ENCODE measurements at places on chromosomes 2 and 18.

DNA sequence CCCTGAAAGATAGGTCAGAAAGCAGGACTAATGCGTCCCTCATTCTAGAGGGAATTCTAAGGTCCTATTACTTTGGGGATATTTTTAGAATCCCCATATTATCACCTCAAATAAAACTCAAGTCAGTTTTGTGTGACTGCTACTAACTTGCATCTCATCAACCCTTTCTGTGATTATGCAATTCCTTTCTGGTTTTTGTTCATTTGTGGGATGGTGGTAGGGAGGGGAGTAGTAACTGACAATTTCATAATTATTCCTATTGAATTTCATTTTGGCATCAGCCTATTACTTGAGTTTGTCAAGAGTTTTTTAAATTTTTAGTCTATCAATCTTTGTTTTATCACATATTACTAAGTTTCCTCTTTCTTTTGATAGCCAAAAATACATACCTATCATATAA lies 28.4 kb upstream of the TANK start:
- no peaks in the 10 kb centered on the region for H3K27me3 ChIP-seq
- DNase-seq, result no peak
- H3K4me3 ChIP-seq, result no peak overlapping the region
- H3K27ac ChIP-seq, result no peak overlapping the region

- no peak for DNase-seq
- H3K36me3 ChIP-seq, result no peaks in the 10 kb centered on the region
- H3K27me3 ChIP-seq, result no peaks in the 10 kb centered on the region
- H3K4me1 ChIP-seq, result no peaks in the 10 kb centered on the region
- no peak overlapping the region for H3K4me3 ChIP-seq
Observed at GRCh38 chr18:75143851-75144250, 65.1 kb downstream of the PTGR3 start.

DNA sequence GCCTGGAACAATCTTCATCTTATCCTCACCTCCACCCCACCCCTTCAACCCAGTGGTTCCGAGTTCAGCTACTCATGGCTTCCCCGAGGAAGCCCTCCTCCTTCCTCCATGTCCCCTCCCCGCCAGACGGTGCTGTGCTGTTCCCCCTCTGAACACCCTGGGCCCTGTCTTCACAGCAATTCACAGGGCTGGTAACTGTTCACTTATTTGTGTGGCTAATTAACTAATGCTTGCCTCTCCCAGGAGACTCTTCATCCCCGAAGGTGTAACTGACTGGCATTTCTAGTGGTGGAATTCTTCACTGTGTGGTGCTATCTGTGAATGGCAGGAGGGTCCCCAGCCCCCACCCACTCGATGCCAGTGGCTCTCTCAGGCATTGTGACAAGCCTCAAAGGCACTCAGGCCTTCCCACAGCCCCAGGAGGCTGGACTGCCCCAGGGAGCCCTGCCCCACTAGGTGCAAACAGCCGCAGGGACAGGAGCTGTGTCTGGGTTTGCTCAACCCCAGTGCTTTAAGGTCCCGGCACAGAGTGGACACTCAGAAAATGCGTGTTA lies 133.7 kb upstream of the ID2 start:
- no peak overlapping the region for H3K27ac ChIP-seq
- no peaks in the 10 kb centered on the region for H3K36me3 ChIP-seq
- H3K4me3 ChIP-seq, result no peak overlapping the region

DNA sequence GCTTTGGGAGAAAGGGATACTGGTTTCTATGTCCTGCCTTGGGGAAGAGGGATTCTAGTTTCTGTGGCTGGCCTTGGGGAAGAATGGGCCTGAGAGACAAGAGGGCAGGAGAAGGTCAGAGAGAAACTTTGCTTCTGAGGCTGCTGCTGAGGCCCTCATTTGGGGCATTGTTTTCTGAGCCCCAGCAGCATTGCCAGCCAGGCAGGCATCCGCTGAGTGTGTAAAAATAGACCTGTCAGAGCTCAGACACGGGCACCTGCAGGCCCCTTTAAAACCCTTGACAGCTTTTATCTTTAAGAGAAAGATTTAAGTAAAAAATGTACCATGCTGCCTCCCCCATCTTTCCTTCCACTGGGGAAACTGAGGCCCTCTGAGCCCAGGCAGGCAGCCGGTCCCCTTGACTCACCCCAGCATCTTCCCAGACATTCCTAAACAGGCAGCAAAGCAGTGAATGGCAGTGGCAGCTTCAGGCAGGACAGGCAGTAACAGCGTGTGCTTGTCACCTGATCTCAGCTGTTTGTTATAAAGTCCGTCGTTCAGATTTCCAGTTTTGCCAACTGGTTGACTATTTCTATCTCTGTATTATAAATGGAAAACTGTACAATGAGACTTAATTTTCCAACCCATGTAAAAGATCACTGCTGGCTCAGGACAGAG lies 27.6 kb downstream of the MLPH start:
- H3K36me3 ChIP-seq, result no peaks in the 10 kb centered on the region
- DNase-seq, result no peak
- no peak overlapping the region for H3K4me3 ChIP-seq
- no peak overlapping the region for H3K27ac ChIP-seq
- H3K4me1 ChIP-seq, result no peaks in the 10 kb centered on the region

- no peak for DNase-seq
- no peaks in the 10 kb centered on the region for H3K27me3 ChIP-seq
- H3K27ac ChIP-seq, result no peak overlapping the region
- peaks cover 24% of the 10 kb centered on the region for H3K36me3 ChIP-seq
Observed at GRCh38 chr2:100940240-100940639, 61.8 kb upstream of the RPL31 start.

GRCh38 chr18:27428120-27428519 lies 243.0 kb upstream of the CHST9 start:
- H3K36me3 ChIP-seq, result no peaks in the 10 kb centered on the region
- no peaks in the 10 kb centered on the region for H3K27me3 ChIP-seq
- no peak for DNase-seq
- no peak overlapping the region for H3K4me3 ChIP-seq
- no peaks in the 10 kb centered on the region for H3K4me1 ChIP-seq
